Activated CD4-positive, alpha-beta memory T cell treated with anti-CD3 and anti-CD28 coated beads, Interleukin-2, amount 10 ng/mL, durations not matched to agents 7 days and 5 days (primary cell): ENCODE measurements at places on chromosomes 1 and 21.

DNA sequence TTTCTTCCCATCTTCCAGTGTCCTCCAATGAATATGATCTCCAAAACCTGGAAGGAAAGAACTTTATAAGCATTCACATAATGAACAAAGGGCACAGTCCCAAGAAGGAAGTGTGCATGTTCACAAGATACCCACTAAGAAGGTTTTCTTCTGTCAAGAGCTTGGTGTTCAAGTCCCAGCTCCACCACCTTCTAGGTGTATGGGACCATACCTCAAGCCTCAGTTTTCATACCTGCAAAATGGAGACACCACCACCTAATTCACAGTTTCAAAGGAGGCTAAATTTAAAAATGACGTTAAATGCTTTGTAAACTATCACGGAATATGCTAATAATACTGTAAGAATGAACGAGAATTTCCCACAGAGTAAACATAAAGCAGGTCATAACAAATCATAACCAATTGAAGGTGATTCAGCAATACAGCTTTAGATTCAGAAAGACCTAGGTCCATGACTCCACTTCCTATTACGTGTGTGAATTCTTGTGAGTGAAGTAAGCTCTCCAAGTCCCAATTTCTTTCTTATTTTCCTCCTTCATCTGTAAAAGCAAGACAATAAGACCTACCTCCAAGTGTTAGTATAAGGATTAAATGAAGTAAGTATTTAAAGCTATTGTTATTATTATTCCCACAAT is 8.1 kb upstream of the KTI12 start:
- no peak for DNase-seq

GRCh38 chr1:149848340-149849110 is 50.8 kb upstream of the BOLA1 start:
- no peak for DNase-seq

DNA sequence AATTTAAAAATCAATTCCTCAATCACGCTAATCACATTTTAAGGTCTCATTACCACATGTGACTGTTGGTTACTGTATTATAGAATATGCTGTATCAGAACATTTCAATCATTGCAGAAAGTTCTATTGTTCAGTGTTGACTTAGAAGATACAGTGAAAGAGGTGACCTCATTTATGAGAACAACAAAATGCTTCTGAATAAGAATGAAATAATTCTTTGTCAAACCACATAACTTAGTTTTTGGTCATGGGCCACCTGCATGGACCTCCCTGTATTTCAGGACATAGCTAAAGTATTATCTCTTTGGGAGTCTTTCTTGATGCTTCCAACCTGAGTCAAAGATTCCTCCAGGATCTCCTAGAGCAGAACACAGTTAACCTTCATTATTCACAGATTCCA is 22.3 kb downstream of the MFSD2A start:
- DNase-seq: no peak

- no peak for DNase-seq
Observed at GRCh38 chr1:20987831-20988825, 188.6 kb downstream of the EIF4G3 start.

GRCh38 chr1:219058891-219059820 is 114.5 kb upstream of the LYPLAL1 start:
- no peak for DNase-seq

DNA sequence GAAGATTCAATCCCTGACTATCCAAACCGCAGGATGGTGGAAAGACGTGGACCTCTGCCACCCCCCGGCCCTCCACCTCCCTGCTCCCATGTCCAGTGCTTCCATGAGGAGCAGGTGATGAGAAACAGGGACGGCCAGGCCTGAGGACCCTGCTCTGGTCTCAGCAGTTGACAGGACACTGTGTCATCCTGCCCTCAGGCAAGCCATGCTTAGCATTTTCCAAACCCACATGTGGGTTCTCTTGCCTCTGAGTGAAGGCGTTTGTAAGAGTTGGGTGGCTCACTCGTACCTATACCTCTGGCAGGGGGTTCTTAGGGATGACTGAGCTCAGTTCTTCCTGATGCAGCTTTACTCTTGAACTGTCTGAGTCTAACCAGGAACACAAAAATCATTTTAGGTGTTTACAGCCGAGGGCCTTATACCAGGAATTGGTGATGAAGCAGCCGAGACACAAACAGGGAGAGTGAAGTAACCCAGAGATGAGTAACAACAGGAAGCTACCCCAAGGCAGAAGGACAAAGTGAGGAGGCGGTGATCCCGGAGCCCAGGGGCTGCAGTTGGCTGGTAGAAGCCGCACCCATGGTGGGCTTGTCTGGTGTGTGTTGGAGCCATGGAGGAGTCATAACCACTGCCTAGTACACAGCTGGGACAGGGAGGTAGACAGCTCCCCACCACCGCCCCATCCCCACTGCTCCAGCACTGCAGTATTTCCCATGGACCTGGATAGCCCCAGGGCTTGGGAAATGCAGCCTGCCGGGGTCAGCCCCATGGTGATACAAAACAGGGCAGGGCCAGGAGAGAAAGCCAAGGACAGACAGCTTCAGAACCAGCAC is 21.4 kb downstream of the MYBPH start:
- DNase-seq: no peak

DNA sequence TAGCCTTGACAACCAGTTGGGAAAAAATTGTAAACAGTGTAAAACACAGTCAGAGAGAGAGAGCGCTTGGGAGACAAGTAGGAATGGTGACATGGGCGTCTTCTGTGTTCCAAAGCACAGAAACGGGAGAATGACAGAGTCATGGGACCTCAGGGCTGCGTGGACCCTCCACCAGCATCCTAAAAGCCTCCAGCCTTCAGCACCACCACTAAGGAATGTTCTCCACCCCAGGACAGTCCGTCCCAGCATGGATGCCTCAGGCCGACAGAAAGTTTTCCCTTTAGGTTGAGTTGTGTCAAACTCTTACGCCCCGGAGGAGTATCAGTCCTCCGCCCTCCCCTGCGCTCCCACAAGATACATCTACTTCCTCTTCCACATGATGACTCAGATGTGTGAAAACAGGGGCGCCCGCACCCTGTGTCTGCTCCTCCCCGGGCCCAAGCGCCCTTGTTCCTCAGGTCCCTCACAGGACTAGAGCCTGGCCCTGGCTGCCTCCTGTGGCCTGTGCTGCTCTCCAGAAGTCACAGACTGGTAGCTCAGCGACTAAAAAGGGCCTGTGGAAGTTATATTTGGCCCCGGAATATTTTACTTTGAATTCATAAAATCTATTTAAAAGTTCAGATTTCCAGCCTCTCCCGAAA is 63.9 kb upstream of the EFHD2 start:
- DNase-seq: peak; percentile 84

DNA sequence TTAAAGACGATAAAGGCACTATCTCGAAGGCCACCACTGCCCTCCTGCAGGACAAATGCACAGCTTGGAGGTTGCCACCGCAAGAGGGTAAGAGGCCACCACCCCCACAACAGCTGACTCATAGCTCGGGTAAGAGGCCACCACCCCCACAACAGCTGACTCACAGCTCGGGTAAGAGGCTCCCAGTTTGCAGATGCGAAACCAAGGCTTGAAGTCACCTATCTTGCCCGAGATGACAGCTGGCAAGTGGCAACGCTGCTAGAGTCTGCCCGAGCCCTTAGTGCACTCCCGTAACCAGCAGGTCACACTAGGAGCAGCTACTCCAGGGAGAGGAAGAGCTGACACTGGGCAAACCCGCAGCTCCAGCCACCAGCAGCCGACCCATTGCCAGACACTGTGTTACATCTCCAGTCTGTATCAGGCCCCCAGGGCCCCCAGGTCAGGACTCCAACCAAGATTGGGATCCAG is 17.1 kb upstream of the SPSB1 start:
- peak; percentile 90 for DNase-seq

DNA sequence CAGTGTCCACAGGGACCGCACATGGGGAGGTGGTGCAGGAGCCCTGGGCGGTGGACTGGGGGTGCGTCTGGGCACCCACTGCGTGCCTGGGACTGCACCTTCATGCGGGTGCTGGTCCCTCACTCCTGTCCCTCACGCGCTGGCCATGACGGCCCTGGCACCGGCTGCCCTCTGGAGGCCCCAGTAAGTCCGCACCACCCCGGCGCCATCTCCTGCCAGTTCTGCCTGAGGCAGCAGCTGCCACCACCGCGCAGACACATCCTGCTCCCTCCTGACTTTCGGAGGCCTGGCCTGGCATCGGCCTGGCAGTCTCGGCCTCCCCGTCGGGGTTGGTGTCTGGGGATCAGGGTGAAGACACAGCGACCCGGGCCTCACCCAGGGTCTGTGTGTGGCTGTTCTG is 64.8 kb downstream of the MORN1 start:
- DNase-seq: no peak

GRCh38 chr1:70038025-70038424 is 167.4 kb downstream of the LRRC40 start:
- no peak for DNase-seq

DNA sequence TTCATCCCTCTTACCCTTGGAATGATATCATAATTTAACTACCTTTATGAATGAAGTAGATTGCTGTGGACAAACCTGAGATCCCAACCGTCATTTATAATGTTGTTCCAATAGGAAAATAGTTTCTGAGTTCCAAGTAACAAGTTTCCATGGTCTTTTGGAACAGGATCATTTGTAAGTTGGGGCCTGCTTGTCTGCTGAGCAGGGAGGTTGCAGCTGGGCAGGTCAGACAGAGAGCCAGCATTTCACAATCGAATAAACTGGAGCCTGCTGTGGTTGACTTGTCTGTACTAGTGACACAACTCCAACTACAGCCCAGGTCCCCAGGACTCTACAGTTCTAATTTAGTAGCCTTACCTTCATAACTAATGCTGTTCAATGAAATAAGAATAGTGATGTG is 18.6 kb upstream of the RALGPS2 start:
- no peak for DNase-seq

- no peak for DNase-seq
Observed at GRCh38 chr1:85376356-85376755, 88.6 kb downstream of the DDAH1 start.

- no peak for DNase-seq
Observed at GRCh38 chr1:6832531-6833188, 47.4 kb downstream of the CAMTA1 start.

GRCh38 chr1:221294242-221294641 is 415.0 kb downstream of the HLX start:
- no peak for DNase-seq

- DNase-seq: no peak
Observed at GRCh38 chr1:169193191-169193850, 86.8 kb downstream of the ATP1B1 start.

DNA sequence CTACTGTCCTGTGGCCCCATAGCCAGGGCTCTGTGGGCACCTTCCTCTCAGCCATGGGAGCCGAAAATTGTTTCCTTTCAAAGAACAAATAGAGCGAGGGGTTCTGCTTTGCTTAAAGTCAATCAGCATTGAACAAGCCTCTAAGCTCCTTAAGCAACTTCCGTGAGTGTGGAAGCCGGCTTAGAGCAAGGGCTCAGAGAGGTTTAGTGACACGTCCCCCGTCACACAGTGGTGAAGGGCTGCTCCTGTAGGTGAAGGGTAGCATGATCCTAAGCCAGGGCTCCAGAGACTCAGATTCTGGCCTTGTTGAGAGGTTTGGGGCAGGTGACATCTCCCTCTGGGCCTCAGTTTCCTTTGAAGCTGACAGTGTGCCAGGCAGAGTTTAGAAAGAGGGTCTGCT is 94.0 kb upstream of the WNT4 start:
- DNase-seq: no peak

DNA sequence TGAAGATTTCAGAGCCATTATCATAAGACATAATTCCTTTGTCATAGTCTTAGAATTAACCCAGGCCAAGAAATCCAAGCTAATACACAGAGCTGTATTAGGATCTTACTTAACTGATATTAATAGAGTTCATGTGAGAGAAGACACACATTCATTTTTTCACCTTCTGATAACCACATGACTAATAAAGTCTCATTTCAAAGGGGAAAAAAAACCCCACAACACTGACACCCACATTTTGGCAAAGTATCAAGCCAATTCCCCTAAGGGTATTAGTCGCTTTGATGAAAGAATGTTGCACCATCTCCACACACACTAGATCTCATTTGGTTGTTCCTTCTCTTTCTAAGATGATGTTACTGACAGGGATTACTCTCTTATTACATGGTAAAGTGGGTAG is 344.4 kb upstream of the ESRRG start:
- no peak for DNase-seq

- no peak for DNase-seq
Observed at GRCh38 chr21:46182548-46183336, 1.5 kb downstream of the SPATC1L start.

GRCh38 chr1:60963167-60963940 is 119.0 kb upstream of the NFIA start:
- no peak for DNase-seq

- DNase-seq: no peak
Observed at GRCh38 chr1:41018018-41018410, 3.5 kb downstream of the SLFNL1 start.

- no peak for DNase-seq
Observed at GRCh38 chr1:4557949-4558348, 96.5 kb upstream of the AJAP1 start.

DNA sequence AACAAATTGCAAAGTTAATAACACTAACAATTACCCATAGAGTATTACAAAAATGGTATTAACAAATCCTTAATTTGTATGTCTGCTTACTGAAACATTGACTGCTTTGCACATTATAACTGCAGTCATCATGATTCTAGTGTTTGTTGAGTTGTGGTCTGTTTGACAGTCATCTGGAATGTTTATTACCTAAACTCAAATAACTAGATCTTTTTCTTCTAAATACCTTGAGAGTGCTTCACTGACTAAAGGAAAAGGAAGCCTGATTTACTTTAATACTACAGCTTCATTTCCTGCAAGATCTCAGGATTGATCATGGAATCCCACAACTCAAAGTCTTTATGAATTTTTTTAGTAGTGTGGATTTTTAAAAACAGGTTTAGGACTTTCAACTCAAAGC is 70.0 kb downstream of the HMCN1 start:
- no peak for DNase-seq

DNA sequence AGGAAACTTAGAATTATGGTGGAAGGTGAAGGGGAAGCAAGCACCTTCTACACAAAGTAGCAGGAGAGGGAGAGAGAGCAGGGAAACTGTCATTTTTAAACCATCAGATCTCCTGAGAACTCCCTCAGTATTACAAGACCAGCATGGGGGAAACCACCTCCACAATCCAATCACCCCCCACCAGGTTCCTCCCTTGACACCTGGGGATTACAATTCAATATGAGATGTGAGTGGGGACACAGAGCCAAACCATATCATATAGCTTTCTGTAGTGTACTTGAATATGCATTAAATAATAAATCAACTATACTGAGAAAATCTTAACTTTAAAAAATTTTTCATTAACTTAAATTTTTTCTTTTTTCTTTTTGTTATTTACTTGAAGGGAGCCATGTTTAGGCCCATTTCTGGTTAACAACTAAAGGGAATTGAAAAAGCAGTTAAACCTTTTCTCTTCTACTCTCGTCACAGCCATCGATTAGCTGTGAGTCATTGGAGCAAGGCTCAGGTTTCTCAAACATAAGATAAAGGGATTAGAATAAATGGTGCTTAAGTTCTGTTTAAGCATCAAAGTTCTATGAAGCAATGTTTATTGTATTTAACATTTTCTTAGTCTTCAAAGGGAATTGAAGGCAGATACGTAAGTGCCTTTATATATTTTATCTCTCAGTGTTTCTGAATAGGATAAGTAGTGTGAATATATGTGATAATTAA is 72.2 kb upstream of the DPT start:
- DNase-seq: no peak

GRCh38 chr1:220031287-220031686 is 15.0 kb downstream of the EPRS1 start:
- DNase-seq: no peak
